ENCODE measurements at places on chromosomes 5 and 9. TPM values are rescaled to one million over a fixed set of nuclear protein-coding genes. Genes with fewer than 3 reads are reported as not detected.

DNA sequence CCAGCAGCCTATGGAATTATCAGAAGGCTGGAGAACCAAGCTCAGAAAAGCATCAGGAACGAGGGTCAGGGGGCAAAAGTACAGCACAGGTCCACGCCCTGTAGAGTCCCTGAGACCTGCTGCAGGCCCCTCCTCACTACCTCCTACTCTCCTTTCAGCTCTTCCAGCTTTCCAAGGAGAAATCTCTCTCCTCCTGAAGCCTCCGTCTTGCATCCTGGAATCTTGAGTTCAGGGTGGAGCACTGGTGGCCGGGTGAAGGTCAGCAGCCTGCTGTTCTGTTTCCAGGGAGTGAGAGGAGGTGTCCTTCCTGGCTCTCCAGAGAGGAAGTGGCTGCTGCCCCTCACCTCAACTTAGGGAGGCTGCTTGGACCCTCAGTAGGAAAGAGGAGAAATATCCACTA lies 342.3 kb downstream of the ZSWIM6 start:
- no peak for DNase-seq

- DNase-seq, result peak; percentile 17
Observed at GRCh38 chr5:176661676-176662075, 14.4 kb downstream of the TSPAN17 start.

Gene SPATA24
- total RNA-seq, result 8.8 TPM

Gene PIK3R1
- 61.8 TPM for total RNA-seq

GRCh38 chr5:145260670-145261069 lies 574.5 kb downstream of the PRELID2 start:
- DNase-seq, result no peak
